ENCODE measurements at places on chromosomes 5 and 9. TPM values are rescaled to one million over a fixed set of nuclear protein-coding genes. Genes with fewer than 3 reads are reported as not detected.

DNA sequence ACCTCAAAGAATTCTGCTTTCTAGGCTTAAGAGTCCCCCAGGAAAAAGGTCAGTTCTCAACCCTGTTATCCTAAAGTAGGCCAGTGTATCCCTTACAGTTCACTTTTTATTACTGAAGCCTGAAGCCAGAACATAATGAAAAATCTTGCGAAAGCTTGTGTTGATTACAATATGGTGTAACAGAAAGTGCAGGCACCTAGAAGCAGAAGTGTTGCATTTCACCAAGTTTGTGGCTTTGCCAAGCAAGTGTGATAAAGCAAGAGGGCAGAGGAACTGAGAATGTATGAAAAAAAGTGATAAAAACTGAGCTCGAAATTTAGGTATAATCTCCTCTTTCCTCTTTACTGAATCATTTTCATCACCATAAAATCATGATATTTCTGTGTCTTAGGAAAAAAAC, 26.2 kb downstream of the AGTPBP1 start:
- DNase-seq = no peak

DNA sequence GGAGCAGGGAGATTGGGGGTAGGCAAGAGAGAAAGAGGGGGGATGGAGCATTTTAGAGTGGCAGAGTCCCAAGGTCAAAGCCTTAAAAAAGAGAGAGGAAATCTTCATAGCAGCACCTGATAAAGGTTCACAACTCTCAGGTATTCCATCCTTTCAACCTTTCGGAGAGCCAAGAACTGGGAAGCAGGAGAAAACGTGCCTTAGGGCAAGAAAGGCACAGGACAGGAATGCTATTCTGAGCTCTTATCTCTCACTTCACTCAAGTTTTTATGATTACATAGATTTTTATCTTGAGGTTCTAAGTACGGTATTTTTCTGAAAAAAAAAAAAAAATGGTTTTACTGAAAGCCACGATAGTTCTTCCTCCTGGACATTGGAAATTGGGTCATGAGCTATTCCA, 34.5 kb upstream of the SMAD5 start:
- no peak for DNase-seq

- no peak for DNase-seq
These were observed 32.8 kb upstream of the LAMC3 start for GRCh38 chr9:130975932-130976841.

GRCh38 chr5:98930972-98931762, 2.4 kb upstream of the CHD1 start:
- no peak for DNase-seq

DNA sequence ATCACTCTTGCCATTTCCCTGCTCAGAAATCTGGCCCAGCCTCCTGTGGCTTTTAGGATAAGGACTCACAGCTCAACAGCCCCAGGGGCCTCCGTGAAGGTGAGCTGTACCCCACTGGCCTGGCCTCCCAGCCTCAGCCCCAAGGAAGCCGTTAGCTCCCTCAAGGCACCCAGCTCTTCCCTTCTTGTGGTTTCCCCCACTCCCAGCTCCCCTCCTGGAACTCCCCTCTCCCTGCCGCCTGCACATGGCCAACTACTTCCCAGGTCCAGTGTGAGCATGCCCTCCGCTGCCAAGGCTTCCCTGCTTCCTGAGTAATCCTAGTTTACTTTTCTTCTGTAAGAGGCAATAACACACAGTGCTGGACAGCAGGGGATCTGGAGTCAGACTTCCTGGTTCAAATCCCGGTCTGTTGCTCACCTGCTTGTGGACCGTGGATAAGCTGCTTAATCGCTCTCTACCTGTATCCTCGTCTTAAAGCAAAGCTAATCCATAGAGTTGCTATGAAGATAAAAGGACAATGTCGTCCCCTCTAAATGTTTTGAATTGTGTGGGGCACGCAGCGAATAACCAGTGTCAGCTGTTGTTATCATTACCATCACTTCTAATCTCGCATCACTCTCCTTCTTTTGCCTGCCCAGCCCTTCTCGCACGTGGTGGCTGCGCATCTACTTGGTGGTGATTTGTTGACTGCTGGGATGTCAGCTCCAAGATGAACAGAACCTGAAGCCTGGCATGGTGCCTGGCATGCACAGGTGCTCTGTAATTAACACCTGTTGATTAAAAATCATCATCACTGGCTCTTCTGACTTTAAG, 86.6 kb downstream of the C5orf15 start:
- DNase-seq = no peak

- no peak for DNase-seq
These were observed 553.3 kb downstream of the BNC2 start for GRCh38 chr9:16316911-16317817.

- no peak for DNase-seq
These were observed 53.6 kb upstream of the NR3C1 start for GRCh38 chr5:143456952-143457547.

DNA sequence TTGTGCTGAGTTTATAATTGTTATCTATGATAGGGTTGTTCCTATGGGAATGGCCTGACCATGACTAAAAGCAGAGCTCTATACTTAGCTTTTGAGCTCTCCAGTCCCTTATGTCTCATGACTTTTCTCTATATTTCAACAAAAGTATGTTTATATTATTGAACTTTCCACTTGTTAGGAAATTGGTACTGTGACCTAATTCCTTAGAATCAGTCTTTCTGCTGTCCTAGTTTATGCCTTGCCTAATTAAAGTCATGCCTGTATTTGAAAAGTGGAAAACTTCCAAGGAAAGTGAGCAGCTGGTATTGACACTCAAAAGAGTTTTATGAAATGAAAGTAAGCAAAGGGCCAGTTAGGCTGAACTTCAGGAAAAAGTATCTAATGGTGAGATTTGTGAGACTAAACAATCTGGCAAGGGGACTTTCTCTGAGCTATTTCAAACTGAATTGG, 68.6 kb downstream of the XRCC4 start:
- DNase-seq = no peak

DNA sequence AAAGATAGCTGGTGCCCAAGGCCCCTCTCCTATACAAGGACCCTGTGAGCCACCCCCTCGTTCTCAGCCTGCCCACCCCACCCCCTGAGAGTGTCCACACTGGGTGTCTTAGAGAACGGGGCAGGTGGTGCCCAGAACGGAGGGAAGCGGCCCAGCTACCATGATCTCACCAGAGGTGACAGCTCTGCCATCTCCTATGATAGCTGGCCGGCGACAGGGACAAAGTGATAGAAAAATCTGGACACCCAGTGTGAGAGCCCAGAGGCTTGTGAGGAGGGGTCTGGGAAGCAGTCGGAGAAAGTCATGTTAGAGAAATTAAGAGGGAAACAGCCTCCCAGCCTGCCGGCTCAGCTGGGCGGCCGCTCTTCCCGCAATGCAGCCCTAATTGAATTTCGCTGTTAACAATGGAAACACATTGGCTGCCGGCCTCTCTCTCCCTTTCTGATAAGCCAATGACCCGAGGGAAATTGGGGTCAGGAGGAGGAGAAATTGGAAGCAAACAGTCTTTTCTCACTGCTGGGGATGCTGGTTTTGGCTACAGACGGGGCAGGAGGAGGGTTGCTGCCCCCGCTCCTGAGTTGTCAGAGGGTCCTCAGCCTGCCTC, 32.3 kb downstream of the HK3 start:
- DNase-seq = no peak

GRCh38 chr5:78813906-78814530, 165.4 kb upstream of the LHFPL2 start:
- no peak for DNase-seq

GRCh38 chr9:110714314-110714713, 45.7 kb downstream of the MUSK start:
- no peak for DNase-seq

DNA sequence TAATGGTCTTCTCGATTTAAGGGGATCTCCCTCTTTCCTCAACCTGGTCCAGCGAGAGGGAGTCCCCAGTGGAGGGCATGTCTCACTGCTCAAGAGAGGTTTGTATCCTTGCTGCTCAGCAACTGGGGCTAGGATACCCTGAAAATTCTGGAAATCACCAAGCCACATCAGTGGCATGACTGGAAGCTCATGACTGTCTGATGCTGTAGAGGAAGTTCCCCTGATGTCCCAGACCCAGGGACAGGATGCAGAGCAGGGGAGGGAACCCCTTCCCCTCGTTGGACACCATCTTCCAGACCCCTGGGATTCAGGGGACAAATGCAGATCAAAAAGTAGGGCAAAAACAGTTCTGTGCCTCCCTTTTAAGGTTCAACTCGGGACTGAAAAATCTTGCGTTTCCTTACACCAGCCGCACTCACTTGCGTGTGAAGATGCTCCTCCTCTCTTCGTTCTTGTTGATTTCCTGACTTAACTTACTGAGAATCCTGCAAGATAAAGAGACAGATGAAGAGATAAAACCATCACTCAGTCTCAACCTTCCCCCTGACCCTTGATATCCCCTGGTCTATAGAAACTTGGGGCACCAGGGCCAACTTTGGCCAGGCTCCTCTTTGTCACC, 22.1 kb downstream of the LCP2 start:
- DNase-seq = no peak

- no peak for DNase-seq
These were observed 72.2 kb downstream of the PTCD2 start for GRCh38 chr5:72392326-72392733.

- DNase-seq = no peak
These were observed 15.1 kb upstream of the OXCT1 start for GRCh38 chr5:41885286-41885685.

GRCh38 chr5:65102976-65103711, 334.4 kb downstream of the CWC27 start:
- peak; percentile 71 for DNase-seq

GRCh38 chr5:90473396-90474234, 956 bp downstream of the MBLAC2 start:
- DNase-seq = peak; percentile 39

DNA sequence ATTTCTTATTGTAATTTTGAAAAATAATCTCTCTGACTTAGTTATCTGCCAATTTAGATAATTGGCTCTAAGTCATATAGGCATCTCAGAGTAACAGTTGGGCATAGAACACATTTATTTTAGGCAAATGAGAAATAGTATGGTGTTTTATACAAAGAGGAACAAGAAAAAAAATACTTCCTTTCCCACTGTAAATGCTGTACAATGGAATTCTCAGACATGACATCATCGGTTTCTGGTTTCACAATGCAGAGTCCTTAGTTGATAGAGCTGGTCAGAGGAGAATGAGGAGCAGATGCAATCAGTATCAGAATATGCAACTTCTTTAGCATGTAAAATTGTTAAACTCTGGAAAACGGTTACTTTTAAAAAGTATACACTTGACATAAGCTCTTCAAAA, 49.4 kb downstream of the PLK2 start:
- peak; percentile 32 for DNase-seq

DNA sequence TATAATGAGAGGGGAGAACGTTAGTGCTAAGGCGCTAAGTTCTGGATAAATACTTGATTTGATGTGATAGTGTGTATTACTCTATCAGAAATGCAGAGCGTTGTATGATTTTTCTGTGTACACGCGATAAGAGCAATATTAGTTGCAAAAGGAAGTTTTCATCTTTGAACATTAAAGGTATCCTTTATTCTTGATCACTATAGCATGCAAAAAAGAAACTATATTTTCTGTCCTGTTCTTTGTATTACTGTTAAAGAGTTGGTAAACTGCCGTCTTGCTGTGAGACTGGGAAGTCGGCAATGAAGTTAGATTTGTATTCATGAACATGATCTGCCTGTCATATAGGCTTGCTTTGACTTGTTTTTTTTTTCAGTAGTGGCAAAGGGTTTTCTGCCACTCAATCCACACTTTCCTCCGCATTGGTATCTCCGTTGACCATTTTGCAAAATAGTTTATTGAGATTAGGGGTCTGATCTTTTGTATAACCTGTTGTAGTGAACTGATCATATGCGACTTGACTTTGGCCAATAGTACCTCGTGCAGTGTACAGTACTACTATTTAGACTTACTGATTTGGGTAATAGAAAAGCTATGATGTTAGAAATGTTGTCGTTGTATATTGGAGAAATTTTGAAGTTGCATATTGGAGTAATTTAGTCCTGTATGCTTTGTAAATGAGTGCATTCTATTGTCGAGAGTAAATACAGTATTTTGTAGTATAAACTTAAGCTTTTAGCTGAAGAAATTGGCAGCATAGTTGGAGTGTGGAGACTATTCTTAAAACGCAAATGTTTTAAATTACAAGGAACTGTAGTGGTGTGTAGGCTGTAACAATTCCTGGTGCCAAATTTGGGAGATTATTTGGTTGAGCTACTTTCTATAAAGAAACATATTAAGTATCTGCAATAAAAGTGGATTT, 1.7 kb downstream of the DENND4C start:
- no peak for DNase-seq

GRCh38 chr5:36417221-36417620, 115.5 kb upstream of the RANBP3L start:
- DNase-seq = no peak

GRCh38 chr5:16803831-16804230, 132.3 kb downstream of the MYO10 start:
- DNase-seq = peak; percentile 27

DNA sequence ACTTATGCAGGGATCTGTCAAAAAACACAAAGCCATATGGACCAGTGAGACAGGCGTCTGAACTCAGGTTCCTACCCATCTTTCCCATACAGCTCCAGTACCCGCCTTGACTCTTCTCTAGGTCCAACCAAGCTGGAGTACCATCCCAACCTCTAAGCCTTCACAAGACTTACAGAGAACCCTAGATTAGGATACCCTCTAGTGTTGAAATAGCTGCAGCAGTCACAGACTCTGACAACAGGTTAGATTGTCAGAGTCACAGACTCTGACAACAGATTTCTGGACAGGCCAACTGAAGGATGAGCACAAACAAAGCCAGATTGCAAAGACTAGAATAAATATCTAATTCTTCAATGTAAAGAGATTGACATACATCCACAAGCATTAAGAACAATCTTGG, 266.1 kb downstream of the GRIA1 start:
- no peak for DNase-seq

DNA sequence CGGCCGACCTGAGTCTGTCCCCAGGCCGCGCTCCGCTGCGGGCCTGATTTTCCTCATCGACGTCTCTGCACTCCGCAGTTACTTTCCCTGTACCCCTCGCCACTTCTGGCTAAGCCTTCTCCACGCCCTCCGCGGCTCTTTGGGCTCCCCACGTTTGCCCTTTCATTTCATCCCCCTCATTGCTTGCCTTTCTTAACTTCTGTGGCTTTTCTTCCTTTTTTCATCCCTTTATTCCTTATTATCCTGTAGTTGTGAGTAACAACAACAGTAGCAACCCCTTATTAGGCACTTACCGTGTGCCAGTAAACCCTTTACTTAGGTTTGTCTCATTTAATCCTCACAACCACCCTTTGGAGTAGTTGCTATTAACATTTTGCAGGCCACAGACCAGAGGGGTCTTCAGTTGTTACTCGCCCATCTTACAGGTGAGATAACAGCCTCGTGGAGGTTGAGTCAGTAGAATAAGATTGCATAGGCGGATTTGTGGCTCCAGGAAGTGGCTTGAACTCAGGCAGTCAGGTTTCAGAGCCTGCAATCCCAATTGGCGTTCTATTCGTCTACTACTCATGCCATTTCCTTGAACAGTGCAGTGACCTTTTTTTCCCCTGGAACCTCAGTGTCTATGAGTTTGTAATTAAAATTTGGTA, 724 bp downstream of the TCERG1 start:
- DNase-seq = peak; percentile 40

GRCh38 chr5:134543820-134544614, 18.5 kb downstream of the JADE2 start:
- DNase-seq = no peak

The LPAR1 gene
- total RNA-seq = 7.1 TPM

The C5orf58 gene
- total RNA-seq = not detected

The ZNF354C gene
- 2.4 TPM for total RNA-seq

The NSG2 gene
- total RNA-seq = not detected

The BTNL8 gene
- not detected for total RNA-seq

The DND1 gene
- total RNA-seq = 2.8 TPM

The FNBP1 gene
- 9.6 TPM for total RNA-seq

The ANKRD31 gene
- 1.5 TPM for total RNA-seq

Measured in Calu3 (cell line).